ENCODE measurements at places on chromosomes 4 and X. TPM values are rescaled to one million over a fixed set of nuclear protein-coding genes. Genes with fewer than 3 reads are reported as not detected.

The NXF2 gene
- not detected for total RNA-seq

GRCh38 chrX:130772105-130772775 is 130.8 kb downstream of the ENOX2 start:
- DNase-seq: no peak

DNA sequence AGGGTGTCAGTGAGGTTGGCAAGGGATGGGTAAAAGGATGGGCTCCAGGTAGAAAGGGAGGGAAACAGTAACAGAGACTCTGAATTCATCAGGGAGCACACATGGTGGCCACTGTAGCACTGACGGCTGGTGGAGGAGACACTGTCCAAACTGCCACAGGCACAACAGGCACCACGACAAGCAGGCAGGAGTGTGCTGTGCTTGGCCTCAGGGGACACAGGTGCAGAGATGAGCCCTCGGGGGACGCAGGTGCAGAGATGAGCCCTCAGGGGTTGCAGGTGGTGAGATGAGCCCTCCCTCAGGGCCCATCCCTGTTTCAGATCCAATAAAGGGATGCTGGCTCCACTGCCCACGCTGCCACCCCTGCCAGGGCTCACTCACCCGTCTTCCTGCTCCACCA is 7.6 kb downstream of the PDE6B start:
- no peak for DNase-seq

DNA sequence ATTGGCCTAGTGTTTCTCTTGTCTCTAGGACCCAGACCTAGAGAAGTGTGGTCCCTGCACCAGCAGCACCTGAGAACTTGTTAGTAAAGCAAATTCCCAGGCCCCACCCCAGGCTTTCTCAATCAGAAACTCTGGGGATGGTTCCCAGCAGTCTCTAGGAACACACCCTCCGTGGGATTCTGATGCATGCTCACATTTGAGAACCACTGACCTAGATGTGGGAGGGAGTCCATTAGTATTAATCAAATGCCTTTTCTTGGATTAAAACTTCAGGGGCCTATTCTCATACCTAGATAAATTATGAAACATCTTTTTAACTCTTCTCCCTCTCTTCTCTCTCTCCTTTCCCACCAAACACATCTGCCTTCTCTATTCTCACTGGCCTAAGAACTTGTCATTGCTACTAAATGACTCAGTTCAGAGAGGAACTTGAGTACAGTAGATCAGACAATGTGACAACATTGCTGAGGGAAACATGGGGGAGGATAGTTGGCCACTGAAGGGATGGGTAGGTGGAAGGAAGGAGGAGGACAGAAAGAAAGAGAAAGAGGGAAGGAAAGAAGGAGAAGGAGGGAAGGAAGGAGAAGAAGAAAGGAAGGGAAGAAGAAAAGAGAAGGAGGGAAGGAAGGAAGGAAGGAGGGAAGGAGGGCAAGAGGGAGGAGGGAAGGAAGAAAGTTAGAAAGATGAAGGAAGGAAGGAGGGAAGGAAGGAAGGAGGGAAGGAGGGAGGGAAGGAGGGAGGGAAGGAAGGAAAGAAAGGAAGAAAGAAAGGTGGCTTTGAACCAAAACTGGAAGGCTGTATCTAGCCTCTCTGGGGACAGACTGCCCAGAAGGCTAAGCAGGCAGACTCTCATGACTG is 132.7 kb upstream of the MAP3K15 start:
- no peak for DNase-seq

- no peak for DNase-seq
These were observed 31.4 kb upstream of the BBS12 start for GRCh38 chr4:122701061-122701460.

DNA sequence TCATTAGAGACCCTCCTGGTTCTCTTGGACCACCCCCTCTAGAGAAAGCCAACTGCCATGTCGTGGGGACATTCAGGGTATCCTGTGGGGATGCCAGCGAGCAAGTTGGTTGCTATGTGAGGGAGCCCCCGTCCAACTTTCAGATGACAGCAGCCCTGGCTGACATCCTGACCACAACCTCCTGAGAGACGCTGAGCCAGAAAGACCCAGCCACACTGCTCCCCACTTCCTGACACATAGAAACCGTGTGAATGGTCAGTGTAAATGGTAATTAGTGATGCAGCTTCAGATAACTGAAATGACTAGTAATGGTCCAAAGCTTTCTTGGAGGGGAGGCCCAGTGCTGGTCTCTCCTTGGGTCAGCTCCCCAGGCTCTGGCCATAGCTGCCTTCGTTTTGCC is 10.8 kb downstream of the CLCN4 start:
- DNase-seq: no peak

The GPRASP3 gene
- 2.2 TPM for total RNA-seq

GRCh38 chr4:10107111-10108091 is 9.2 kb downstream of the WDR1 start:
- DNase-seq: peak; percentile 51

DNA sequence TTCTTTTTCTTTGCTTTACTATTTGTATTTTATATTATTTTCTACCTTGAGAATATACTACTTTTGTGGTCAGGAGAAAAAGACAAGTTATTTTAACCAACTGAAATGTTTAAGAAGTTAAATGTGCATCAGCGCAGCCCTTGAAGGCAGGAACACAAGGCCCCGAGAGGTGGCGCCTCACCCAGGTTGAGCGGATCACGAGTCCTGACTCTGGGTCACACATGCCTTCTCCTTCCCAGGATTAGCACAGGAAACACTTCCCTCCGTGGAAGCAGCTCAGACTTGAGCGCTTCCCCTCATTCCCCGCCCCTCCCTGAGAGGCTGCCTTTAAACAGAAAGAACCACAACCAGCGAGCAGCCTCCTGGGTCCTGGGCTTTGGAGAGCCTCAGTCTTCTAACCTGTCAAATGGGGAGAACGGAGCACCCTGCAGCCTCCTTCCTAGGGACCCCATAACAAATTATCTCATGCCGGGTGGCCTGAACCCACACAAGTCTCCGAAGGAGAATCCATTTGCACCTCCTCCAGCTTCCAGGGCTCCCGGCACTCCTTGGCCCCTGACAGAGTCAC is 217.6 kb downstream of the AFAP1 start:
- DNase-seq: no peak

The PLAC8 gene
- 539 TPM for total RNA-seq

The PCDH18 gene
- total RNA-seq: 35.2 TPM

The CXCL8 gene
- 44.6 TPM for total RNA-seq

The RPL34 gene
- total RNA-seq: 932 TPM

- no peak for DNase-seq
These were observed 114.0 kb downstream of the BCOR start for GRCh38 chrX:39983715-39984114.

The MFAP3L gene
- total RNA-seq: 3.6 TPM

The HS6ST2 gene
- total RNA-seq: 0.38 TPM

DNA sequence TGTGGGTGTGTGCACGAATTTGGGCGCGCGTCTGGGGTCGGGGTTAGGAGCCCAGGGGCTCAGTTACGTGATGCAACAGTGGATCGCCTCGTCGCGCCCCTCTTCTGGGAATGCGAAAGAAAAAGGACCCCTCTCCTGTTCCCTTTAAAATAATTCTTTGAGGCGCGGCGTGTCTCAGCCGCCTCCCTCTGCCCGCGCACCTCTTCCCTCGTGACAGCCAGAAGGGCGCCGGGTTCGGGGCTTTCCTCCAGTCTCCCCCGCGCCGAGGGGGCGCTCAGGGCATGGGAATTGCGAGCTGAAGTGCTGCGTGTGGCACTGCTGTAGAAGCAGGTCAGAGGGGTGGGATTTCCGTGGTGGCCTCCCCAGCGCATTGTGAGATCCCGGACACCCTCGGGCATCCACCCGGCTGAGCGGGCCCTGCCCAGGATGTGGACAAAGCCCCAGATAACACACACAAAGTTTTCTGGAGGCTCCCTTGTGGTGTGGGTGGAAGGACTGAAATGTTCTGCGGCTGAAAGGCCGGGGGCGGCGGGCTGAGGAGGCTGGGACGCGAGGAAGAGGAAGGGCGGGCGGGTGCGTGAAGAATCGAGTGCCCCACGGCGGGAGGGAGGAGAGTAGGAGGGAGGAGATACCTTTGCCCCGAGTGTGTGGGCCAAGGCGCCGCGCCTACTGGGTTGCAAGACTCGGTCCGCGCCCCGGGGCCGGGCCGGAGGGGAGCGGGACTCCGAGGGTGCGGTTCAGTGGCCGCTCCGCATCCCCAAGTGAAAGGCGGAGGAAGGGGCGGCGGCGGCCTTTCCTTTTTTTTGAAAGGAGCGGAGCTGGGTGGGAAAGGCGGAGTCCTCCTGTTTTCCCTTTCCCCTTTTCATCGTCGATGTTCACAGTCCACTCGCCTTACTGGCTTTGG is 752 bp downstream of the SEPTIN11 start:
- DNase-seq: peak; percentile 86

The MSX1 gene
- total RNA-seq: 0.48 TPM

The SUPT20HL2 gene
- total RNA-seq: 0.12 TPM

DNA sequence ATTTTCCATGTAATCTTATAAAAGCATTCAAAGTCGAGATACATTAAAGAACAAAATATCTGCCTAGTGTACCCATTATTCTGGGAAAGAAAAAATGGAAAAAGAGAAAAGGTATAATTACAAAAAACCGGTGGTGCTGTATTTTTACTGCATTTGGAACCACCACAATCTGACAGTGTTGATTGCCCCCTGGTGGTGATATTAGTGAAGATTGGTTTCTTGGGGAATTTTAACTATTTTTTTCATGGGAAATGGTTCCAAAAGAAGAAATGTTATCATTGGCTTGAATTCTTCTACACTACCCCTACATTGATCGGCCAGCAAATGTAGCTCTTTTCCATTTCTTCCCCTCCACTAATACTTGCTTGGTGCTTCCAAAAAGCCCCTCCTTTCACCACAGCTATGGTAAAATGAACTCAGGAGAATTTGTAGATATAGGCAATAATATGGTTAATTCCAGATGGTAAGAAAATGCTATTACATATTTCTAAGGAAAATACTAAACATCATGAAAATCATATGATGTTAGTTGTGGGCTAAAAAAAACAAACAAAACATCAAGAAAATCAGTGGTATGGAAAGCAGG is 50.0 kb downstream of the COX18 start:
- no peak for DNase-seq

The CORIN gene
- total RNA-seq: 0.47 TPM

GRCh38 chr4:168691631-168692369 is 194.9 kb downstream of the PALLD start:
- DNase-seq: no peak

The FAM47E gene
- total RNA-seq: 6.1 TPM

DNA sequence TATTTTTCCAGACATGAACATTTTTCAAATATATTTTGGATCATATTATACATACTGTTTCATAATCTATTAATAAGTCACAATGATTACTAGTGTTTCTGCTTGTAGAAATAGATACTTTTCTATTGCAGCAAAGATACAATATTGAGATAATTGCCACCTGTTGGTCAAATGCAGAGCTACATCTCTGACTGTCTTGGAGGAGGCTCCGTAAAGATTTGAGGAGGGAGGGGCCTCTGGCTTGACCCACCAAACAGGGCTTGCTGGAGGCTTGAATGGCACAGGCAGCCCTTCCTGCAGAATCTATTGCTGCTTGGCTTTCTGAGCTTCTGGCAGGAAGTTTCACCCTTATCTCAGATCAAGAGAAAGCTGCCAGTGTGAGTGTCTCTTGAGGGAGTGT is 99.3 kb upstream of the ARMCX2 start:
- DNase-seq: no peak

The LIMCH1 gene
- total RNA-seq: 15.7 TPM

GRCh38 chr4:84179409-84179808 is 319.7 kb downstream of the NKX6-1 start:
- no peak for DNase-seq

The HTN1 gene
- total RNA-seq: not detected

DNA sequence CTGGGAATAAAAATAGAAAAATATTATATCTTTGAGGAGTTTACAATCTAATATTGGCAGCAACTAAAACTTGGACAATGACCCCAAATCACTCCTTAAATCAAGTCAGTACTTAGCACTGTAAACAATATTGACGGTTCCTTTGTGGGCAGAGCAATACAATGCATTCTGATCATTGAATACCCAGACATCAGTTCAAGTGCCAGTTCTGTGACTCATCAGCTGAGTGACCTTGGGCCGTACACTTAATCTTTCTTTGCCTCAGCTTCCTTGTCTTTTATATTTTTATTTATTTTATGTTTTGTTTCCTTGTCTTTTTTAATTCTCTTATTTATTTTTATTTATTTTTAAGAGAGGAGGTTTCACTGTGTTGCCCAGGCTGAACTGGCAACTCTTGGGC is 112.2 kb upstream of the ANXA3 start:
- DNase-seq: no peak

DNA sequence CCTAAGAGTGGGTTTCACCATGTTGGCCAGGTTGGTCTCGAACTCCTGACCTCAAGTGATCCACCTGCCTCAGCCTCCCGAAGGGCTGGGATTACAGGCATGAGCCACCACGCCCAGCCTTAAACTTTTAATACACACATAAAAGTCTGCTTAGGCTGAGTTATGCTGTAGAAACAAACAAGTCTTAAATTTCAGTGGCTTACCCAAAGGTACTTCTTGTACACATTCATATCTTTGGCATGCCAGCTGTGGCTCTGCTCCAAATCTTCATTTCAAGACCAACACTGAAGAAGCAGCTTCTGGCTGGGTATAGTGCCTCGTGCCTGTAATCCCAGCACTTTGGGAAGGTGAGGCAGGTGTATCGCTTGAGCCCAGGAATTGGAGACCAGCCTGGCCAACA is 80.3 kb downstream of the PPEF2 start:
- DNase-seq: no peak

DNA sequence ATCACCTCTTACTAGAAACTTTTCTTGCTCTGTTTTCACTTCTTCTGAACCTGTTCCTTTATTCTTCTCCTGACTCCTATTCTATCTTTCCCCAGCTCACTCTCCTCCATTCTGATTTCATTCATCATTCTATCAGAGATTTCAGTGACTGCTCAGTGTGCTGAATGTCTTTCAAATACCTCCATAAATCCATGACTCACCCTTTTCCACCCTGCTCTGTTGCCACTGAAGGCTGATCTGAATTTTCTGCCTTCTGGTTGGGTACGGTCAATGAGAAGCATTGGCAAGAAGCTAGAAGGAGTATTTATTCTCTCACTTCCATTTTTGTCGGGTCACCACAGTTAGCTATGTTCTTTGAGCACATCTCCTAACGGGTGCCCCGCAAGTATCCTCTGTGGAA is 265.9 kb downstream of the CBLL2 start:
- no peak for DNase-seq

DNA sequence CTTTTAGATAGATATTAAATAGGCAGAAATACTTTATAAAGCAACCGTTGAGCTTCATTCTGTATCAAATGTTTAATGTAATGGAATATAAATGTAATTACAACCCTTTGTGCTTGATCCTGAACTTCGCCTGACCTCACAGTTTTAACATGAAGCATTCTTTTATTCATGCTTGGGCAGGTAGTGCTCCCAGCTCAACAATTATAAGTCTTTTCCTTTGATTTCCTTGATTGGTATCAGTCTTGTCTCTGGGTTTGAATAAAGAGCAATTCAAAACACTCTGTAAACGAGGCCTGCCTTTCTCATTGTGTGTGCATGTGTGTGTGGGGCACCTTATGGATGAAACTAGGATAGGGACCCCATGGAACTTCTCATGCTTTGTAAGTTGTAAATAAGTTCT is 6.8 kb downstream of the METAP1 start:
- no peak for DNase-seq

The UGT2B15 gene
- 133 TPM for total RNA-seq

Measured in mucosa of descending colon (tissue), 3 donors.